ENCODE measurements at places on chromosomes 6 and 20.
A peak's percentile ranks its signal among the peaks of the same experiment; 100 is the strongest.

DNA sequence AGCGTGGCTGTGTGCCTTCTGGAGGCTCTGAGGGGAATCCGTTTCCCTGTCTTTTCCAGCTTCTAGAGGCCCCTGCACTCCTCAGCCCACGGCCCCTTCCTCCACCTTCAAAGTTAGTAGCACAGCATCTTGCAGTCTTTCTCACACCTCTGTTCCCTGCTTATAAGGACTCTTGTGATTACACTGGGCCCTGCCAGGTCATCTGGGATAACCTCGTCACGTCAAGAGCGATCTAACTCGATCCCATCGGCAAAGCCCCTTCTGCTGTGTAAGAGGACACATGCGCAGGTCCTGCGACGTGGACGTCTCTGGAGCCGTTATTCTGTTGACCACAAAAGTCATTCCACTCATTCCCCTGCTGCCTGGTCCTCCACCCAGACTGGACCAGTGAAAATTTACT is 159.2 kb downstream of the BMP7 start:
- no peak for DNase-seq

DNA sequence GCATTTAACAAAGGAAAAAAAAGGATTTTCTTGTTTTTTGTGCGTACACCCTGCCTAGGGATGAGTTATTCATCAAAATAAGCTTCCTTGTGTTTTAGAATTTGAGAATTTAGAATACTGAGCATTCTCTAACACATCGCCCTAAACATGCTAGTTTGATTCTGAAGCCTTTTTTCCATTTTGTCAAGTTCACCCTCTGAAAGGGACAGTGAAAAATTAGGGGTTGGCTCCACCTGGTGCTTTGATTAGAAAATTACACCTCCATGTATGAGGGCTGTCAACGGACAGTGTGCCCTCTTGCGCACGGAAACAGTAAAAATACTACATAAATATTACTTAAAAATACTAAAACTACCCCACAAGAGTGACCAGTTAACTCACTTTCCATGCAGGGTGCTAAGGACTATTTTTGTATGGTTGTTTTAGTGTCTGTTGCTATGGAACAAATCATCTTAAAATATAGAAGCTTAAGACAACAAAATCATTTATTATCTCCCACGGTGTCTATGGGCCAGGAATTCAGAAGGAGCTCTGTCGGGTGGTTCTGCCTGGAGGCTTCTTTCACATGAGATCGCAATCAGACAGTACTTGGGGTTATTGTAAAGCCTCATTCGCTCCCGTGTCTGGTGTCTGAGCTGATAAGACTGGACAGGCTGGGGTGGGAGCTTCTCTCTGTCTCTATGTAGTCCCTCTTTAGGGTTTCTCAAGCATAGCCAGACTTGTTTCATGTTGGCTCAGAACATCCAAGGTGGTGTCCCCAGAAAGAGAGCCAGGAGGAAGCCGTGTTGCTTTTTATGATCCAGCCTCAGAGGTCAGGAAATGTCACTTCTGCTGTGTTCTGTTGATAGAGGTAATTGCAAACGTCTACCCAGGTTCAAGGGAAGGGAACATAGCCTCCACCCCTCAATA is 41.1 kb upstream of the TMEM170B start:
- peak; percentile 79 for DNase-seq

DNA sequence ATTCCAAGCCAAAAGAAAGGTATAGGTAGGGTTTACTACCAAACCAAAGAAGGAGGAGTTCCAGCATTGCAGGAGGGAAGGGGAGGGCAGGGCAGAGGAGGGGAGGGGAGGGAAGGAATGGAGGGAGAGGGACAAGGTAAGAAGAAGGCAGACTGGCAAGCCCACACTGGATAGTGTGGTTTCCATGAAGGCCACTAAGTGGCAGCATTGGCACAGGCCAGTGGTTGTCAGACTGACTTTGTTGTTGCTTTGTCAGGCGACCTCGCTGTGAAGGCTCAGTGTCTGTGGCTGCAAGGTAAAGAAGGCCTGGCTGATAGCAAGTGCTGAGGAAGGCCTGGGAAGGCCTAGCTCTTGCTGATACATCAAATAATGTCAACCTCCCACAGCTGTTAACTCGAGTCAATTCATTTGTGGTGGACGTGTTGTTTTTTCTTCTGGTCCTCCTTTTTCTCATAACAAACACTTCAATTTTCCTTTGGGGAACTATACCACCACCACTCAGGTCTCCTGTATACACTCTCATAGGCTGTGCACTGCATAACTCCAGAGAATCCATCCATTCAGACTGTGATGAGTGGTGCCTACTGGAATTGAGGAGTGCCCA is 7.7 kb upstream of the ZNF334 start:
- peak; percentile 51 for DNase-seq

GRCh38 chr20:4051413-4052138 is 36.2 kb upstream of the RNF24 start:
- DNase-seq, result no peak

DNA sequence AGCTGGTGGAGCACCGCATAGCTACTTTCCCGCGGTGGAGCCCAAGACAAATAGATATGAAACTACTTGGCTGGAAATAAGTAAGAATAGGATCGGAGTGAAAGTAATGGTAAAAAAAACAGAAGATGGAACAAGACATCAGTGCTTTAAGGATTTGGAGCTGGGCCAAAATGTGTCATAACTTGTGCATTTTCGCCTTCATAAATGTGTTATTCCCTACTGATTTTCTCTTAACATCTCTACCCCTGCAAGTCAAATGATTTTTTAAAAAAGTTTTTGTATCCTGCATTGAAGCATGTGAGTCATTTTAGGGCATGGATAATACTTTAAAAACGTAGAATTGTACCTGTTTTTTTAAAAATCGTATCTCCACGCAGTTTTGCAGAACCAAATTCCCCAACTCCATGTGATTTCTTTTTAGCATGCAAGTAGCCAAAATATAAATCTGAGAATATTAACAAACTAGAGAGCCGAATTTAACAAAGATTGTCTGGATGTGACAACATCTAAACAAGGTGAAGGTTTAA is 882 bp upstream of the FAM184A start:
- DNase-seq, result no peak

- no peak for DNase-seq
These were observed 274.1 kb upstream of the CITED2 start for GRCh38 chr6:139648430-139649000.

DNA sequence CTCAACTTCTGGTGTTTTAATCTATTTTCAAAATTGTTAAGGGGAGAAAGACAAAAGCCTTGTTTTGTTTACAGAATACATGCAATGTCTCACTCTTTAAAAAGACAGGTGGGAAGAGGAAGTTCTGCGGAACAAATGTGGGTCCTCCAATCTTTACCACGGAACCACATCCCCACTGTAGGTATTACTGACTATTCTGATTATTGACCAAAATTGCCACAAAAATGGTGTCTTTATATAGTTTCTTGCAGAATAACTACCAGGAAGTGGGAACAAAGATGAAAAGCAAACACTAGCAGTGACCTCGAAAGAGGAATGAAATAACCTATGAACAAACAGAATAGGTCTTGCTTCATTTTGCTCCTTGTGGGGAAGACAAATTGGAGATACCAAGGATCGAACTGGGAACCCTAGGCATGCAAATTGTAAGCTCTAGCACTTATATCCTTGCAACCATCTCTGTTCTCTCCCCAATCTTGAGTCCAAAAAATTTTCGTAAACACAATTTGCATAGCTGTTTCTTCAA is 106.7 kb downstream of the GPX5 start:
- peak; percentile 87 for DNase-seq

DNA sequence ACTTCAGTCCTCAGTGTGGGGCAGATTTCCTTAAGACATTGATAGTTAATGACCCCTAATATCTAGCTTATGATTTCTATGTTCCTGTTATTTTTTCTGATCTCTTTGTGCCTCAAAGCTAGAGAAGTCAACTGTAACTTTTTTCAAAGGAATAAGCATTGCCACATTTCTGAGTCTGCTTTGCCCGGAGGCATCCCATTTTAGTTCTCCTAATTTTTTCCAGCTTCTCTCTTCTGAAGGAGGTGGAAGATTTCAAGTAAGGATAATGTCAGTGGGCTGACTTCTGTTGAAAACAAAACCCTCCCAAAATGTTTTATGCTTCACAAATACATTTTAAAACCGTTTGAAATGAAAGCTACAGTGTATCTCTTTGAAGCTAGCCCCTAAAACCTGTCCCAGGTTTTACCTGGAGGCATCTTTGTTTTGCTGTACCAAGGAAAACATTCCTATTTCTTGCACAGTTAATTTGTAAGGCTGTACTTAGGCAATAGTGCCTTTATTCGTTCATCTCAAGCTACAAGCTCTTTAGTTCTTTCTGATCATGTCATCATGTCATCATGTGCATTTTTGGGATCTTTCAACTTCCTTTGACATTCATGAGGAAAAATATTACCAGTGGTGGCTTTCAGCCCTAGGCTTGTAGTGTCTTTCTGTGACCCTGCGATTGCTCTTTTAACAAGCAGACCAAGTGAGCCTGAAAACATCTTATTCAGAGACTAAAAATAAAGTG is 45.7 kb downstream of the TSPYL4 start:
- DNase-seq, result no peak

DNA sequence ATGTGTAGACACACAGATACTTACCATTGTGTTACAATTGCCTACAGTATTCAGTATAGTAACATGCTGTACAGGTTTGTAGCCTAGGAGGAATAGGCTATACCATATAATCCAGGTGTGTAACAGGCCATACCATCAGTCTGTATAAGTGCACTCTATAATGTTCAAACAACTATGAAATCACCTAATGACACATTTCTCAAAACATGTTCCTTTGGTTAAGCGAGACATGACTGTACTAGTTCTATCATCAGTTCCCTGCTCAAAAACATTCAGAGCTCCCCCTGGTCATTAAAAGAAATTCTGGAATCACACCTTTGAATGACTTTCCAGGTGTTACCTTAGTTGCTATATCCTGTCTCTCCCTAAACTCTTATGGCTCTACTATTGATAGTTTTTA is 70.4 kb upstream of the SLC2A12 start:
- DNase-seq, result no peak

DNA sequence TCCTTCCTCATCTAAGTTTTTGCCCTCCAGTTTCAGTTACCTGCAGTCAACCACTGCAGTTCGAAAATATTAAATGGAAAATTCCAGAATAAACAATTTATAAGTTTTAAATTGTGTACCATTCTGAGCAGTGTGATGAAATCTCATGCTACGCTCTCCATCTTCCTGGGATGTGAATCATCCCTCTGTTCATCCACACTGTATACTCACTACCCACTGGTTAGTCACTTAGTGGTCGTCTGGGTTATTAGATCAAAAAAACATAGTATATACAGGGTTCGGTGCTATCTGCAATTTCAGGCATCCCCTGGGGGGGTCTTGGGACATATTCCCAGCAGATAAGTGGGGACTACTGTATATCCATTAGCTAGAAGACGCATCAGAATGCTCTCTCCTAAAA is 151.9 kb upstream of the SLC22A16 start:
- no peak for DNase-seq

DNA sequence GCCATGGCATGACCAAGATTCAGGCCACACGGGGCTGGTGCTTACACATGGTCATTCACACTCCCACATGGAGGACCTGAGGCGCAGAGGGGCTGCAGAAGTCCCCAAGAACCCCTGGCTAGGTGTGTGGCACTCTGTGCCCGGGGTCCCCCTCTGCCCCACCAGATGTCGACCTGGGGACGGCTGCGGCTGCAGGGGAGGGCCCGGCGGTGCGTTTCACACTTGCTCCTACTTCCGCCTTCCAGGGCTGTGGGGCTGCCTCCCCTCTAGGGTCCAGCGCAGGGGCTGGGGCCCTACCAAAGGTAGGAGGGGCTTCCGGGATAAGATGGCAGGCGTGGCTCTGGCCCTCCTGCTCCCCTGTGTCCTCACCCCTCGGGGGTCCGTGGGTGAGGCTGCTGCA is 81.1 kb upstream of the SLCO4A1 start:
- no peak for DNase-seq

GRCh38 chr6:52739627-52740026 is 23.6 kb downstream of the GSTA2 start:
- no peak for DNase-seq

- DNase-seq, result no peak
These were observed 309.9 kb upstream of the OPRM1 start for GRCh38 chr6:153729189-153729588.

- no peak for DNase-seq
These were observed 90.5 kb upstream of the TBX18 start for GRCh38 chr6:84854811-84855400.

- DNase-seq, result no peak
These were observed 36.7 kb upstream of the BMP2 start for GRCh38 chr20:6730672-6731328.

DNA sequence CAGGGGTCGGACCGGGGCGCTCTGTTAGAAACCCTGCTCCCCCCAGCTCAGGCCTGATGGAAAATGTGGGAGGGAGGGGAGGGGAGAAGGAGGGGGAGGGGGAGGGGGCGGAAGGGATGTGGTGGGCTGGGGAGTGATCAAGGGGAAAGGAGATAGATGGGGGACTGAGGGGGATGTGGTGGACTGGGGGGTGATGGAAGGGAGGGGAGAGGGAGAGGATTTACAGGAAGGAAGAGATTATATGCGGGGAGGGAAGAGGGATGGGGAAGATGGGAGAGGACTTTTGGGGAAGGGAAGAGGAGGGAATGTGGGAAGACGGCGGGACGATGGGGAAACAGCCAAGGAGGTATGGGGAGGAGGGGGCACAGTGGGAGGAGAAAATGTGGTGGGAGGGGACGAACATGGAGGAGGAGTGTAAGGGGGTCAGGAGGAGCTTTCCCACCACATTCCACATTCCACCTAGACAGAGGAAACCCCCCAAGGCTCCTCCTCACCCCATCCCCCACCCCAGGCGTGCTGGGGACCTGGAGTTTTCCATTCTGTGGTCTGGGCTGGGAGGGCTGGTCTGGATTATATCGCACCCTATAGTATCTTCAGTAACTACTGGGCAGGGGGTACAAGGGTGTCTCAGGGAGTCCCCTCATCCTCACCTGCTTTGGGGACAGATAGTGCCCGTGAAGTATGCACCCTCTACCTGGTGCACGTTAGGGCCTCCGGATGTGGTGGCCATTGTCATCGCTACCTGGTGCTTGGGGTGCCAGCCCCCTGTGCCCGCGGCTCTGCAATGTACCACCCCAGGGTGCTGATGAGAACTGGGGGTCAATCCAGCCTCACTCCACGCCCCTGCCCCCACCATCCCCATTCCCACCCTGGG is 578 bp upstream of the PTGIS start:
- no peak for DNase-seq

GRCh38 chr6:98547634-98548033 is 286.7 kb upstream of the POU3F2 start:
- no peak for DNase-seq

- no peak for DNase-seq
These were observed 21.7 kb downstream of the CPXM1 start for GRCh38 chr20:2778602-2779321.

DNA sequence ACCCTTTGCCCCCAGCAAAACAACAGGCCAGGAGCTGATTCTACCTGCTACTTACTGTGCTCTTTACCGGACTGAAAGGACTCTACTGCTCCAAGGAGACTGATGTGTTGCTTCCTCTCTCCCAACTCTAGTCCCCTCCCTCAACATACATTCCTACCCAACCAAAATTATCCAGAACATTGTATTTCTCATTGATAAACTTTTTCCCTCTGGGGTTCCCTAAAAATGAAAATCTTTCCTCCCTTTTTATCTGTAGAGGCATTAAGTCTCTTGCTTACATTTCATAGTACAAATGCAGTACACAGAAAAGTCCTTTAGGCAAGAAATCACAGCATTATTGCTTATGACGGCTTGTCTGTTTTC is 940 bp upstream of the HS3ST5 start:
- no peak for DNase-seq

- DNase-seq, result peak; percentile 88
These were observed 87.3 kb downstream of the SCML4 start for GRCh38 chr6:107736713-107737396.

- no peak for DNase-seq
These were observed 106.2 kb downstream of the MAP3K7 start for GRCh38 chr6:90480666-90481065.

- peak; percentile 7 for DNase-seq
These were observed 62.0 kb downstream of the FHL5 start for GRCh38 chr6:96624957-96625356.

All from Jurkat, Clone E6-1 (cell line).